ENCODE measurements at places on chromosomes 13 and 19. TPM values are rescaled to one million over a fixed set of nuclear protein-coding genes. Genes with fewer than 3 reads are reported as not detected.

Gene KIR2DL4
- not detected for total RNA-seq

Gene RFPL4A
- total RNA-seq, result not detected

Gene OSCAR
- not detected for total RNA-seq

Gene NCCRP1
- not detected for total RNA-seq

Gene NOTCH3
- total RNA-seq, result 1.5 TPM

Gene DLEU7
- total RNA-seq, result not detected

Gene ATP4B
- not detected for total RNA-seq

Gene ICAM3
- total RNA-seq, result 11.6 TPM

Gene ERCC2
- total RNA-seq, result 59.9 TPM

Gene C19orf33
- total RNA-seq, result 4.3 TPM

Gene SCEL
- not detected for total RNA-seq

Gene PRTN3
- total RNA-seq, result not detected

Gene PLIN4
- total RNA-seq, result not detected

Gene ZNF98
- total RNA-seq, result not detected

Gene KASH5
- not detected for total RNA-seq

Gene APOE
- 1.5 TPM for total RNA-seq

Gene HIPK4
- total RNA-seq, result not detected

Gene UHRF1
- total RNA-seq, result 70.8 TPM

Gene MAST1
- 0.13 TPM for total RNA-seq

Gene KLK15
- total RNA-seq, result not detected

Gene OR4F17
- total RNA-seq, result not detected

Gene SGCG
- not detected for total RNA-seq

Gene CLDND2
- total RNA-seq, result 0.97 TPM

Gene FGF22
- total RNA-seq, result not detected

Gene C19orf81
- total RNA-seq, result 1.1 TPM

Gene KLK2
- total RNA-seq, result not detected

Gene TUBB4A
- not detected for total RNA-seq

Gene RASL11A
- total RNA-seq, result 1.3 TPM

Gene SLC25A41
- total RNA-seq, result not detected

Gene FAM216B
- not detected for total RNA-seq

Gene RFX1
- 14.7 TPM for total RNA-seq

Gene ZNF177
- 0.42 TPM for total RNA-seq

Gene RNF17
- total RNA-seq, result not detected

Gene TEKTIP1
- 0.73 TPM for total RNA-seq

Gene WDR88
- total RNA-seq, result not detected

Gene ABHD17A
- total RNA-seq, result 89.8 TPM

Gene LINGO3
- total RNA-seq, result not detected

Gene CGB8
- total RNA-seq, result not detected

Gene OR7D2
- total RNA-seq, result not detected

Gene CRX
- total RNA-seq, result not detected

Gene COL4A2
- total RNA-seq, result 792 TPM

Gene NEK3
- 23.5 TPM for total RNA-seq

Gene USF2
- 85.8 TPM for total RNA-seq

Gene SACS
- total RNA-seq, result 73.1 TPM

Gene FLT3LG
- 4.7 TPM for total RNA-seq

Gene TPTE2
- total RNA-seq, result not detected

Gene RNF113B
- total RNA-seq, result not detected

Gene ZNF260
- 13.9 TPM for total RNA-seq

Gene EPSTI1
- 3.1 TPM for total RNA-seq

Gene C19orf67
- 0.55 TPM for total RNA-seq

Gene SGTA
- total RNA-seq, result 72.3 TPM

Gene BLOC1S3
- 17.4 TPM for total RNA-seq

Gene KIR3DL2
- not detected for total RNA-seq

Gene LYPD3
- not detected for total RNA-seq

Gene PRKCG
- not detected for total RNA-seq

Gene ODAD3
- total RNA-seq, result not detected

Gene TEX101
- total RNA-seq, result not detected
